Transverse colon (tissue), 4 donors: ENCODE measurements at places on chromosomes 16 and 17. TPM values are rescaled to one million over a fixed set of nuclear protein-coding genes. Genes with fewer than 3 reads are reported as not detected.
A peak's percentile ranks its signal among the peaks of the same experiment; 100 is the strongest.

DNA sequence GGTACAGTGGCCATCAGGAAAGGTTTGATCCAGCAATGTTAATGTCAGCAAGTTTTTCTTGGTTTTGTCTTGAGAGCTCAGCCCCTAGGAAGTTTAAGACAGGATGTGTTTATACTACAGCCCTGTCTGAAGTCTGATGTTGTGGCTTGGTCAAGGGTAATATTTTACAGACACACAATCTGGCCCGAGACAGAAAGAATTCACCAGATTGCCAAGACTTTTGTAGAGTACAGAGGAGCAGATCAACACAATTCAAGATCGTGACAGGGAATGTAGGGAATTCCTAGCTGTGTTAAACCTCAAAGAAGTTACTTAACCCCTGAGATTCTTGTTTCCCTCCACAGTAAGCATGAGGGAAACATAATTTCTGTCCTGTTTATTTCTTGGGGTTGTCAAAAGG lies 63.1 kb downstream of the SHISA9 start:
- no peak for DNase-seq

GRCh38 chr16:59469266-59469665 lies 735.1 kb upstream of the GOT2 start:
- no peak for DNase-seq

DNA sequence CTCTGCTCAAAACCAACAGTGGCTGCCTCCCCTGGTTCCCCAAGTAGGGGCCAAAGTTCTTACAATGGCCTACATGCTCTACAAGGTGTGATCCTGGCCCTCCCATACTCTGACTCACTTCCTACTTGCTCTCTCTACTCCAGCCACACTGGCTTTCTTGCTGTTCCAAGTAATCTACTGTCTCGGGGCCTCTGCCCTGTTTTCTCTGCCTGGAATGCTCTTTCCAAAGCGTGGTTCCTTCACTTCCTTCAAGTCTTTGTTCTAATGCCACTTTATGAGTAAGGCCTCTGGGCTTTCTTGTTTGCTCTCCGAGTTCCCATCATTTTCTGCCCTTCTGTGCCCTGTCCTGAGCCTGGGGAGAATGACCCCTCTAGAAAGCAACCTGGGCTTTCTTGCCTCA lies 4.1 kb upstream of the CDH3 start:
- no peak for DNase-seq

DNA sequence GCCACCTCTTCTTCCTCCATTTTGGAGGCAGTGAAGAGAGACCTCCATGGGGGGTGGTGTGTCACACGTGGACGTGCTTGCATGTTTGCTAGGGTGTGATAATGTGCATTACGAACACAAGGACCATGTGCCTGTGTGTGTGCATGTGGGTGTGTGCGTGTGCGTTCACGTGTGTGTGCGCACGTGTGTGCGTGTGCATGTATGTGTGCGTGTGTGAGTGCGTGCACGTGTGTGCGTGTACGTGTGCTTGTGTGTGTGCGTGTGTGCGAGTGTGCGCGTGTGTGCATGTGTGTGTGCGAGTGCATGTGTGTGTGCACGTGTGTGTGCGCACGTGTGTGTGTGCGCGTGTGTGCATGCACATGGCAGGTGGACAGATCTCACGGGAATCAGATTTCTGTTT lies 29.5 kb downstream of the RNF213 start:
- no peak for DNase-seq

DNA sequence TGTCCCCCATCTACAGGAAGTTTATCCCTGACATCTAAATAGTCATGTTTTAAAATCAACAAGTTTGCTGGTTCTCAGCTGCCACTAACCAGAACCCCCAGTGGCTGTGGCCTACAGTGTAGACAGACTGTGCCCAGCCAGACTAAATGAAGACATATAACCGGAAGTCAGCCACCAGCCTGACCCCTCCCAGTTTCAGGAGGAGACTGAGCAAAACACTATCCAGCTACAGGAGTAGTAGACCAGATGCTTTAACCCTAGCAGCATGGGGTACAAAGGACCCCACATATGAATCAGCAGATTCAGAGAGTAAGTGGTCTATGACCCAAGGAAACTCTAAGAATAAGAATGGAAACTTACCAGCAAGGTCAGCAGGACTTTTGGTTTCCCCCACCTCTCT lies 83.4 kb downstream of the HIC1 start:
- DNase-seq = peak; percentile 45

GRCh38 chr17:17455173-17455572 lies 21.6 kb upstream of the MED9 start:
- DNase-seq = no peak

GRCh38 chr17:68470961-68471360 lies 13.7 kb upstream of the WIPI1 start:
- DNase-seq = no peak

The PRR35 gene
- not detected for total RNA-seq

DNA sequence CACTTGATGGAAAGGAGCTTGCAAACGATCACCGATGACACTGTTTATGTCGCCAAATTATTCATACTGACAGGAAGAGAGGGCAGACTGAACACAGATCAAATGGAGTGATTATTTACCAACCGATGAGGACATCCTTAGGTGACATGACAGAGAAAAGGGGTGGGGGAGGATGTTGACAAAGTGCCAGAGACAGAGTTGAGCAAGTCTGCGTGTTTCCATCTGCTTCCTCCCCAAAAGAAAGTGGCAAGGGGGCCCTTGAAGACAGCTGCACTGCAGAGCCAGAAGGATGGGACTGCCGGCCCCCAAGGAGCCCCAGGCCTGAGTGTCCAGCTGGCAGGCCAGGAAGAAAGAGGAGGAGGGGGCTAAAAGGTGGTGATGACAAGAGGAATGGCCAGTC lies 191.0 kb upstream of the RPL38 start:
- no peak for DNase-seq
